Tibial artery (tissue), 4 donors: ENCODE measurements at places on chromosomes 1 and 21.

DNA sequence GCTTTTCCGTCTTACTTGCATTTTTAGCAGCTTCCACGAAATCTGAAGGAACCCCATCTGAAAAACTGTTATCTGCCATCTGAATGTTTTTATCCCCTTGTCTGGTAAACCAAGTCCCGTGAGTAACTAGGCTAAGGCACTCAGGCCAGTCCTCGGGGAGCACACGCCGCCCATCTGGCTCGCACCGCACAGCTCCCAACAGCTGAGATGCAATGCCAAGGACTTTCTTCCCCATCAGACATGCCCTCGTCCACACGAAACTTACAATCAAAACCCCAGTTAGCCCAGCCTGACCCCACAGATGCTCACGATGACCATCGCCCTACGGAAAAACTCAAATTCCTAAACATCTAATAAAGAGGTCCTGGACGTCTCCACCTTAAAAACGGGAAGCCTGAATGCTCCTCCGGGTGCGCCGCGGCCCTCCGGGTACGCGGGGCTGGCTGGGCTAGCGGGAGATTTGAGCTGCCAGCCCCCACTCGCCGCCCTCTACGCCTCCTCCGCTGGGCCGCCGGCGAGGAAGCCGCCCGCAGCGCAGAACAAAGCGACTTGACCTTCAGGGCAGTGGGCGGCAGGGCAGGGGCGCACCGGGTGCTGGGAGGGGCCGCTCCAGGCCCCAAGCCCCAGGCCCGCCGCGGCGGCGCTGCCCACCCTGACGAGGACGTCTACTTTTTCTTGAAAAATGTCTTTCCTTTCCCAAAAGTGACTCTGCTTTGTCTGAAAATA is 36.6 kb downstream of the CD58 start:
- H3K27me3 ChIP-seq: no peaks in the 10 kb centered on the region
- H3K4me3 ChIP-seq: no peak overlapping the region
- H3K36me3 ChIP-seq: peaks cover 47% of the 10 kb centered on the region
- no peak overlapping the region for H3K27ac ChIP-seq
- no peak for DNase-seq

DNA sequence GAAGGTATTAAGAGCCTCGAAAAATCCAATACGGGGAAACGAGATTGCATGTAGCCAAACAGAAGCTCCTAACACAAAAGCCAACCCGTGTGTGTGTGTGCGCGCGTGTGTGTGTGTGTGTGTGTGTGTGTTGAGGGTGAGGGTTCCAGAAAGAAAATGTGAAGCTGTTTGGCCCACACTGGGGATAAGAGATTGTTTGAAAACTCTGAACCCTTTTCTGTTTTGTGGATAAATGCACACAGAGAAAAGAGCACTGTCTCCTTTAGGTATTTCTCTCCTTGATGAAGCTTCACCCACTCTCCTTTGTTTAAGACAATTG is 1.9 kb downstream of the WLS start:
- no peaks in the 10 kb centered on the region for H3K36me3 ChIP-seq
- peak overlapping the region; percentile 84 for H3K4me3 ChIP-seq
- peaks cover 36% of the 10 kb centered on the region for H3K4me1 ChIP-seq
- no peaks in the 10 kb centered on the region for H3K27me3 ChIP-seq

- no peak overlapping the region for H3K27ac ChIP-seq
- no peaks in the 10 kb centered on the region for H3K4me1 ChIP-seq
- H3K36me3 ChIP-seq: peaks cover 35% of the 10 kb centered on the region
- no peak overlapping the region for H3K4me3 ChIP-seq
Measured at GRCh38 chr1:172588296-172589291, 55.6 kb downstream of the SUCO start.

DNA sequence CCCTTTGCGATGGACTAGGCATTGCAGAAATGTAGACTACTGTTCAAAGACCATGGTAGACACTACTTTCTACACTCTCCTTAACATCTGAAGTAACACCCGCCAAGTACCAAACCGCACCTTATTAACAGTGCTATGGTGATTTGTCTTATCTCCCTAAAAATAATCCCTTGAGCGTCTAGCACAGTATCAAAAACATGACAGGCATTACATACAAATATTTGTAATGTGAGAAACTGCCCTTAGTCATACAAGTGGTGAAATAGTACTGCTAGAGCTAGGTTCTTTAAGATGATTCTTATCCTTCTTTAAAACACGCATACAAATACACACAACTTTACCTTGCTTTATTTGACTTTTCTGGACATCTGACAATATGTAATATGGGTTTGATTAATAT is 27.2 kb downstream of the PUM1 start:
- no peak for DNase-seq
- no peak overlapping the region for H3K27ac ChIP-seq
- peaks cover 4% of the 10 kb centered on the region for H3K4me1 ChIP-seq
- H3K36me3 ChIP-seq: peaks cover 5% of the 10 kb centered on the region
- H3K4me3 ChIP-seq: no peak overlapping the region
- H3K27me3 ChIP-seq: no peaks in the 10 kb centered on the region

- H3K4me3 ChIP-seq: no peak overlapping the region
- DNase-seq: no peak
- no peaks in the 10 kb centered on the region for H3K27me3 ChIP-seq
- no peaks in the 10 kb centered on the region for H3K36me3 ChIP-seq
- H3K27ac ChIP-seq: no peak overlapping the region
Measured at GRCh38 chr1:53477651-53478501, 18.7 kb downstream of the DMRTB1 start.

DNA sequence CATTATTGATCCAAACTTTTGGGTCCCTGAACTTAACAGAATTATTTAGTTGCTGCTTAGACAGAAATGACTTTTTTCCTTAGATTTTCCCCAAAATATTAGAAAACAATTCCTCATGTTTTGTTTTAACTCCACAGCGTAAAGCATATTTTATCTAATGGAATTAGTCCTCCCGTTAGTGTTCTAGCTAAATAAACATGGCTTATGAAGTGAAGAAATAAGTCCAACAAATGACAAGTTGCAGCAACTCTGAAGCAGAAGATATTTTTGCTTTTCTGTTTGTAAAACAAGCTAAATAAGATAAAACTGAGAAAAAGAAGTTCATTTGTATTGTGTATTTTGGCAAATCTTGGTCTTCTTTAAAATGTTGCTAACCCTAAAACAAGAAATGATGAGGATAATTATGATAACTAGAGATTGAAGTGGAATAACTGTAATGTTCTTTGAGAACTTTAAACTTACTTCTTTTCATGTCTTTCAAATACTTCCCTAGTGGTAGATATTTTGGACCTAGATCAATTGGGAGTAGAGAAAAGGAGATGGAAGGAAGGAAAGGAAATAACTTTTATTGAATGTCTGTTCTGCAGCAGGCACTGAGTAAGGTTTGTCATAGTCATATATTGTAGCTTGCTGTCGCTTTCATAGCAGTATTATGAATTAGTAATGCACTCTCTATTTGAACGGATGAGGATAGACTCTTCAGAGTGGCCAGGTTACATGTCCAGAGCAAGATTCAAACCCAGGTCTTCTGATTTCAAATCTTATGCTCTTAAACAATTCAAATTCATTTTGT is 12.5 kb downstream of the NFIA start:
- H3K36me3 ChIP-seq: no peaks in the 10 kb centered on the region
- no peaks in the 10 kb centered on the region for H3K4me1 ChIP-seq
- peak overlapping the region; percentile 54 for H3K27ac ChIP-seq
- no peaks in the 10 kb centered on the region for H3K27me3 ChIP-seq
- no peak for DNase-seq
- peak overlapping the region; percentile 19 for H3K4me3 ChIP-seq

- H3K27ac ChIP-seq: no peak overlapping the region
- H3K36me3 ChIP-seq: peaks cover 8% of the 10 kb centered on the region
- DNase-seq: no peak
- no peak overlapping the region for H3K4me3 ChIP-seq
- H3K4me1 ChIP-seq: no peaks in the 10 kb centered on the region
Measured at GRCh38 chr1:119594376-119594775, 53.7 kb downstream of the ZNF697 start.

DNA sequence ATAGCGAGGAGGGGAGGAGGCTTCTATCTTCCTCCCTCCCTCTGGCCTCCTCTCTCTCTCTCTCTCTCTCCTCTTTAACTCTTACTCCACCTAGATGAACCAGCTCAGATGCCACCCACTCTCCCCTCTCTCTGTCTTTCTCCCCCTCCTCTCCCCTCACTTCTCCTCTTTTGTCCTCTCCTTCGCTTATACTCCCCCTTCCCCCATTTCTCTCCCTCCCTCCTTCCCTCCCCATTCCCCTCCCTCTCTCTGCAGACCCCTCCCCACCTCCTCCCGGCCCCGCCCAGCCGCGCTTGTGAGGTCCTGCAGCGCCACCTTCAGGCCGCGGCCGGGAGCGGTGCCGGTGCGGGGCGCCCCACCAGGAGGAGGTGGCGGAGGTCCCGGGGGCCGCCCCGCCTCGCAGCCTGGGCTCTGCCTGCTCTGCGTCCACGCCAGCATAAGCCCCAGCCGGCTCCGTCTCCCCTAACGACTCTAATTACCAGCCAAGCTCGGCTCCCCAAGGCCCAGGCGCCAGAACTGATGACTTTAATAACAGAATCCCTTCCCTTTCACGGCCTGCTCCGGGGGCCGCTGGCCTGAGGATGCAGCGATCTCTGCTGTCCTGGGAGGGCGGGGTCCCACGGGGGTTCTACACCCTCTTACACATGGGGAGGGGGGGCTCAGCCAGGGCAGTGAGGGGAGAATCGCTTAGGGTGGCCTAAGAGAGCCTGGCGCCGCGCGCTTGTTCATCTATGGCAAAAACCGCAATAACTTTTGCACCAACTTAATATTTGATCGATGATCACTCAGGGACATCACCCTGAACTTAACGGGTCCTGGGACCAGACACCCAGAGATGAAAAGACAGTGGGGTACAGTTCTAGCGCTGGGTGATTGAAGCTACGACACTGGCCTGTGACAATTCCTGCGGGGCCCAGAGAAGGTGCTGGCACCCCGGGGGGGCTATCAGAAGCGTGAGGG is 637.3 kb downstream of the MATN1 start:
- H3K27me3 ChIP-seq: peaks cover 18% of the 10 kb centered on the region
- DNase-seq: peak; percentile 47
- H3K4me3 ChIP-seq: peak overlapping the region; percentile 29
- H3K27ac ChIP-seq: peak overlapping the region; percentile 74

GRCh38 chr1:162390396-162391185 is 9.1 kb downstream of the C1orf226 start:
- H3K27ac ChIP-seq: no peak overlapping the region
- peaks cover 3% of the 10 kb centered on the region for H3K4me1 ChIP-seq
- H3K27me3 ChIP-seq: no peaks in the 10 kb centered on the region
- H3K36me3 ChIP-seq: no peaks in the 10 kb centered on the region
- no peak for DNase-seq

- H3K27me3 ChIP-seq: peaks cover 5% of the 10 kb centered on the region
- H3K4me3 ChIP-seq: no peak overlapping the region
- DNase-seq: no peak
- no peak overlapping the region for H3K27ac ChIP-seq
Measured at GRCh38 chr1:38721816-38722215, 137.8 kb downstream of the RRAGC start.

- no peaks in the 10 kb centered on the region for H3K4me1 ChIP-seq
- no peak overlapping the region for H3K4me3 ChIP-seq
- no peaks in the 10 kb centered on the region for H3K36me3 ChIP-seq
- H3K27ac ChIP-seq: no peak overlapping the region
- no peak for DNase-seq
Measured at GRCh38 chr1:192395895-192396294, 79.1 kb downstream of the RGS21 start.

DNA sequence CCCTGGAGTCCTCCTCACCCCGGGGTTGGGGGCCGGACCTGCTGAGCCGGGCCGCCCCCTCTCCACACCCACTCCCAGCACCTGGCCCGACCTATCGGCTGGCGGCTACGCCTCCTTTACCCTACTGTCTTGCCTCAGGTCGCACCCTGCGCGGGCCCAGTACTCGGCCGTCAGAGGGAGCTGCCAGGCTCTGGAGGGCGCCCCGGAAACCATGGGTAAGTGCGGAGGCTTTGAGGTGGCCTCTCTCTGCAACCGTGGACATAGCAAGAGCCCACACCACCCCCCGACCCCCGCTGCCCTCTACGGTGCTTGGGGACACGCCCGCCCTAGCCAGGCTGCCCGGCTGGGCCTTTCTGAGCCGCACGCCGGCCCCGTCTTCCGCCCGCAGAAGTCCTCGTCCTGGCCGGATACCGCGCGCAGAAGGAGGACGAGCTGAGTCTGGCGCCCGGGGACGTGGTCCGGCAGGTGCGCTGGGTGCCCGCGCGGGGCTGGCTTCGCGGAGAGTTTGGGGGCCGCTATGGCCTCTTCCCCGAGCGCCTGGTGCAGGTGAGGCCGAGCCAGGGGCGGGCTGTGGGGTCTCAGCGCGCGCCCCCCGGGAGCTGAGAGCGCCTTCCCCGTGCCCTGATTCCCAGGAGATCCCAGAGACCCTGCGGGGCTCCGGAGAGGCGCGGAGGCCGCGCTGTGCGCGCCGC is at the start of gene SH3D21:
Gene SH3D21, plus strand, starts transcription at position 159 of the 692 bp plus-strand sequence. Its CDS starts 53 bp downstream, at position 212.
- peaks cover 32% of the 10 kb centered on the region for H3K36me3 ChIP-seq
- H3K27me3 ChIP-seq: no peaks in the 10 kb centered on the region
- DNase-seq: peak; percentile 74
- H3K4me3 ChIP-seq: peak within 1 kb of the TSS; percentile 58

DNA sequence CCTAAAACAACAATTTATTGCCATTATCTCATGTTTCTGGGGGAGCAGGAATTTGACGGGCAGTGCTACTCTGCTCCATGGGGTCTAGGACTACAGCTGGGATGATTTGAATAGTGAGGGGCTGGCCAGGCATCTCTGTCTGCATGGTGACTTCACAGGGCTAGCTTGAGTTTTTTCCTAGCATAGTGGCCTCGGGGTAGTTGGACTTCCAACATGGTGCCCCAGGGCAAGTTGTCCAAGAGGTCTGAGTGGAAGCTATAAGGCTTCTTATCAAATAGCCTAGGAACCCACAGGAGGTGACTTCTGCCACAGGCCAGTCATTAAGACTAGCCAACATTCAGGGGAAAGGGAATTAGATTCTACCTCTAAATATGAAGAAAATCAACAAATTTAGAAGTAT is 92.0 kb upstream of the WLS start:
- no peak for DNase-seq
- H3K27me3 ChIP-seq: no peaks in the 10 kb centered on the region
- no peak overlapping the region for H3K27ac ChIP-seq
- H3K36me3 ChIP-seq: no peaks in the 10 kb centered on the region
- peaks cover 12% of the 10 kb centered on the region for H3K4me1 ChIP-seq

GRCh38 chr1:216387782-216388181 is 35.5 kb downstream of the USH2A start:
- H3K4me1 ChIP-seq: no peaks in the 10 kb centered on the region
- no peak overlapping the region for H3K27ac ChIP-seq
- no peak for DNase-seq
- H3K27me3 ChIP-seq: no peaks in the 10 kb centered on the region
- H3K4me3 ChIP-seq: no peak overlapping the region
- H3K36me3 ChIP-seq: no peaks in the 10 kb centered on the region

GRCh38 chr1:198901266-198901665 is 262.4 kb downstream of the PTPRC start:
- peaks cover 7% of the 10 kb centered on the region for H3K4me1 ChIP-seq
- no peaks in the 10 kb centered on the region for H3K36me3 ChIP-seq
- H3K27me3 ChIP-seq: no peaks in the 10 kb centered on the region
- no peak for DNase-seq
- H3K4me3 ChIP-seq: no peak overlapping the region
